ENCODE measurements at places on chromosomes 1 and 21.

DNA sequence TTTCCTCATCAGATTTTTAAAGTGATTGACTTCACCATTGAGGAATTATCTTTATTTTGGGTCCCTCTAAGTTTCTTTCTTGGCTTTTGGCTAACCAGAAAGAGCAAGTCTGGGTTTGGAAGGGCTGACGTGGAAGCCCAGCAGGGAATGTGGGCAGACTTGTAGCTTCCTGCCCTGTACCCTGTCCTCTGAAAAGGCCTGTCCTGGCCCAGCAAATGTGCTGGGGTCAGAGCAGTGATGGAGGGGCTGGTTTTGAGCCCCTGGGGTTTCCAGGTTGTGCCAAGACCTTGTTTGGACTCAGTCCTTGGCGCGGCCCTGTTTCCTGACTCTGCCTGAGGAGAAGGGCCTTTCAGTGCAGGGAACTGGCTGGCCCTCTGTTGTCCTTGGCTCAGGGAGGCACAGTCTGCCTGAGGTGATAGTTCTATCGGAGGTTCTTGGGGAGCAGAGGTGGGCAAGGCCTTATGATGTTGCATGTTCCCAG, 72.1 kb downstream of the UCK2 start:
- DNase-seq: peak; percentile 48

DNA sequence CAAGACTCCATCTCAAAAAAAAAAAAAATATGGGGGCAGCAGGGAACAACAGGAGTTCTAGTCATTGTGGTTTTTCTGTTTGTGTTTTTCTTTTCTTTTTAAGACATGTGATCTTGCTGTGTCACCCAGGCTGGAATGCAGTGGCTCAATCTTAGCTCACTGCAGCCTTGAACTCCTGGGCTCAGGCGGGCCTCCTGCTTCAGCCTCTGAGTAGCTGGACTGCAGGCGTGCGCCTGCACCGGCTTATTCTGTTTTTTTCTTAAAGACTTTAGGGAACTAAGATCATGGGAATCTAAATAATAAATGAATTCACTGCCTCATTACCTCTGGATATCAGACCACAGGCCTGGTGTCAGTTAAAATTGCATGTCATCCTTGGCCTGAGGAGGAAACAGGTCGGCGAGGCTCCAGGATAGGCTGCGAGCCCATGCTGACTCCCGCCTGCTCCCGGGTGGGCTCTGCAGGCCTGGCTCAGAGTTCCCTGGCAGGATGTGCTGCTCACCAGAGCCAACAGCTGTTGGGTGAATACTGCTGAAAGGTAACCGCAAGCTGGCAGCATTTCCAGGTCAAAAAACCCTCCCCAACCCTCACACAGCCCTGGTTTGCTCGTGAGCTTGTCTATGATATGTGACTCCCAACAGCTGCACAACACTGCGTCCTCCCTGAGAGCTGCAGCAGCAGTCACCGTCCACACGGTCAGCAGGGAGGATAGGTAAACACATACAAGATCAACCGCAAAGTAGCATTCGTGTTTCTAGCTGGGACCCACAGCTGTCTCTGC, 58.1 kb downstream of the SCCPDH start:
- peak; percentile 84 for DNase-seq

GRCh38 chr1:200550367-200550766, 70.2 kb downstream of the KIF14 start:
- DNase-seq: peak; percentile 15

GRCh38 chr1:94383966-94384408, 34.2 kb upstream of the ABCD3 start:
- DNase-seq: peak; percentile 7

GRCh38 chr1:226373376-226373775, 34.5 kb downstream of the PARP1 start:
- DNase-seq: no peak

- DNase-seq: no peak
Observed at GRCh38 chr21:45393833-45394638, 10.9 kb upstream of the COL18A1 start.

DNA sequence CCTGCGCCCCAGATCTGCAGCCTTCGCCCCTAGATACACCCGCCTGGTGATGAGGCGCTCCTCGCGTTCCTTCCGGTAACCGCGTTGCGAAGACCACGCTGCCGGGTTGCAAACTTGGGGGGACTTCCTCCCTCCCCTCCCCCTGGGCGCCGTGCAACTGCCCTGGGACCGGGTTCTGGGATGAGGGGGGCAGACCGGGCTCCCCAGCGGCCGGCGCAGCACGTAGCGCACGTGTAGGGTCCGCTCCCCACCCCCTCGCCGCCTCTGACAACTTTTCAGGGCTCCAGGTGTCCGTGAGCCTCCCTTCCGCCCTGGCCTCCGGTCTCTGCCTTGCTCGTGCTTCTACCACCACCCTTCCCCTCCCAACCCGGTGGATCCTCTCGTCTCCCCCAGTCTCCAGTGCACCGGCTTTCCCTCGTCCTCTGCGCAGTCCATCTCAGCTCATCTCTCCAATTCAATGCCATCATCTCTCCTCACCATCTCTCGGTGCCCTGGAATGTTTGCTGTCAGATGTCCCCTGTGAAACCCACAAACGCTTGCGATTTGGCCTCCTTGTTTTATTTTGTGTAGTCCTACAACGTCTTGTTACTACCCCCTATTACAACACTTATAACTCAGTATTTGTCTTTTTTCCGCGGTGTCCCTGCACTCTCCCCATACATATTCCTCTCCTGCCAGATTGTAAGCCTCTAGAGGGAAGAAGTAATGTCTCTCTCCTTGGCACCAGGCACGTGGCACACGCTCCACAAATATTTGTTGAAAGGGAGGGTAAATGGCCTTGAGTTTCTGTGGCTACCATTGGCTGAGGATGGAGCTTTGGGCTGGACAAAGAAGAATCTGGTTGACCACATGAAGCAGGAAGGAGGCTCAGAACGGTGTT, 782 bp downstream of the PCAT6 start:
- DNase-seq: peak; percentile 56

DNA sequence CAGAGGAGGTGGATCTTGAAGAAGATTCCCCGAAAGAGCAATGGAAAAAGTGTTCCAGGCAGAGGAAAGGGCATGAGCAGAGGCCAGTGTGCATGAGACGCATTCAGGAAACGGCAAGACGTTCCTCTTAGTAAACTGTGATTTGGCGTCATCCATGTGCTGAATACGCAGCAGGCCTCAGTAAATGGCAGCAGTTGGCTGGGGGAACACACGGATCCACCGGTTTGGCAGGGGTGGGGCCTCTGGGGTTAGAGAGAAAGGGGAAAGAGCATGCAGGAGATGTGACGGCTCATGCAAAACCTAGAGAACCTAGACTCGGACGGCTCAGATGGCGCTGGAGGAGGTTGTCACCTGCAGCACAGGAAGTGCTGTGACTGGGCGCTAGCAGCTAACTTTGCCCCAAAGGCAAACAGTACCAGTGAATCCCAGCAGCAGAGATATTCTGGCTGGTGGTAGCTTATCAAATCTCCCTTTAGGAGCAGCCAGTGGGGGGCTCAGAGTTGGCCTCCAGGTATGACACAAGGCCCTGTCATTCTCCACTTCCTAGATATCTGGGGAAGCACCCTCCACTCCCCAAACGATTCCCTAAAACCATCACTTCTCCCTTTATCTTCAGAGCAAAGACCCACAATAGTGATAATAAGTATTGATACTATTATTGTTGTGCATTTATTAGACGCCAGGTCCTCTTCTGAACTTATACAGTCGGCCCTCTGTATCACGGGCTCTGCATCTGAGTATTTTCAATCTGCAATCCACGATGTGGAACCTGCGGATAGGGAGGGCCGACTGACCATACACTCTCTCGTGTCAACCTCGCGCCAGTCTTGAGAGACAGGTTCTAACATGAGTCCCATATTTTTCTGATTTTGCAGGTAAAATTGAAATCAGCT, 7.6 kb downstream of the LAPTM5 start:
- no peak for DNase-seq

DNA sequence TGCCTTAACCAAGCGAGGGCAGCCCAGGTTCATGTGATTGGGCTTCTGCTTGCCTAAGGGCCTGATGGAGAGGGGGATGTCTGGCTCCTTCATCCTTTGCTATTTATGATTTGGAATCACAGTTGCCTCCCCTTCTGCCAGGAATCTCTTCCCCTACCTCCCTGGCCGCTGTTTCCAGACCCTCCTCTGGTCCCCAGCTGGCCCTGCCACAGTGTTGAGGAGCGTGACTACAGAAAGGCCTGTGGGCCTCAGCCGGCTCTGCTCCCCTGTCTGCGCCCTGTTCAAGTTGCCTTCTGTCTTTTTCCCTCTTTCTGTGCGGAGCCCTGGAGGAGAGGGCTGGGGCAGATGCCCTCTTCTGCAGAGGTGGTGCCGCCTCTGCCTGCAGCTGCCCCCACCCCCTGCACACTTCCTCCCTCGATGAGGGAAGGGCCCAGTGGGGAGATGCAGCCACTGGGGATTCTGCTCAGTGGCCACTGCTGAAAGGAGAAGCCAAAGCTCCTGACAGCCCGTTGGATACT, 6.5 kb downstream of the KIAA1614 start:
- no peak for DNase-seq

DNA sequence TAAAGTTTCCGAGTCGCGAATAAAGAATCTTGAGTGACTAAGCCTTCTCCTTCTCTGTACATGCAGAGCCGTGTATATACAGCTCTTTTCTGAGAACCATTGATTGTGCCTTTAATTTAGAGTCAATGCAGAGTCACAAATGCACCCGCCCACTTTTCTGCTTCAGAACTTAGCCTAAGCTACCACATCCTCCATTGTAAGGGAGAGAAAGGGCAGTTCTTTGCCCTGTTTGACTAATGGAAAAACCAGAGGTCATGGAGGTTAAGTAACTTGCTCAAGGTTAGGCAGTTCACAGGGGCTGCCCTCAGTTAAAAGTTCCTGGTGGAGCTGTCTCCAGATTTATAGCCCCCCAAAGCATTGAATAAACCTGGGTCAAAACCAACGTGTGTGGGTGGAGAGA, 139.6 kb downstream of the TOMM20 start:
- peak; percentile 68 for DNase-seq

GRCh38 chr1:76542359-76542758, 324.9 kb upstream of the ST6GALNAC5 start:
- DNase-seq: no peak

GRCh38 chr1:14780271-14780670, 181.8 kb downstream of the KAZN start:
- DNase-seq: peak; percentile 22

DNA sequence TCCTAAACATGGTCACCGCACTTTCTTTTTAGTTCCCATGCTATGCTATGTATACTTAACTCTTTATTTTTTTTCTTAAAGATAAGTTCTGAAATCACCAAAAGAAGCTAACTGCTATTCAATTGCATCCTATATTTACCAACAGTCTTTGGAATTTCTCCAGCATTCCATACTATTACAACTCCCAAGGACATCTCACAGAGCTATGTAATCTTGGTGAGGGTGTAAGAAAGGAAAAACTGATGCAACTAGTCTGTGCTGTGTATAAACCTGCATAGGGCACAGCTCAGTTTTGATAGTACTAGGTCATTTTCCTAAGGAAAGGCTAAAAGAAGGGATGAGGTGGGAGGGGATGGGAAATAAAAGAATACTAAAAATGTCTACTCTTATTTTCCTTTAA, 78.0 kb downstream of the PTPN14 start:
- peak; percentile 82 for DNase-seq

DNA sequence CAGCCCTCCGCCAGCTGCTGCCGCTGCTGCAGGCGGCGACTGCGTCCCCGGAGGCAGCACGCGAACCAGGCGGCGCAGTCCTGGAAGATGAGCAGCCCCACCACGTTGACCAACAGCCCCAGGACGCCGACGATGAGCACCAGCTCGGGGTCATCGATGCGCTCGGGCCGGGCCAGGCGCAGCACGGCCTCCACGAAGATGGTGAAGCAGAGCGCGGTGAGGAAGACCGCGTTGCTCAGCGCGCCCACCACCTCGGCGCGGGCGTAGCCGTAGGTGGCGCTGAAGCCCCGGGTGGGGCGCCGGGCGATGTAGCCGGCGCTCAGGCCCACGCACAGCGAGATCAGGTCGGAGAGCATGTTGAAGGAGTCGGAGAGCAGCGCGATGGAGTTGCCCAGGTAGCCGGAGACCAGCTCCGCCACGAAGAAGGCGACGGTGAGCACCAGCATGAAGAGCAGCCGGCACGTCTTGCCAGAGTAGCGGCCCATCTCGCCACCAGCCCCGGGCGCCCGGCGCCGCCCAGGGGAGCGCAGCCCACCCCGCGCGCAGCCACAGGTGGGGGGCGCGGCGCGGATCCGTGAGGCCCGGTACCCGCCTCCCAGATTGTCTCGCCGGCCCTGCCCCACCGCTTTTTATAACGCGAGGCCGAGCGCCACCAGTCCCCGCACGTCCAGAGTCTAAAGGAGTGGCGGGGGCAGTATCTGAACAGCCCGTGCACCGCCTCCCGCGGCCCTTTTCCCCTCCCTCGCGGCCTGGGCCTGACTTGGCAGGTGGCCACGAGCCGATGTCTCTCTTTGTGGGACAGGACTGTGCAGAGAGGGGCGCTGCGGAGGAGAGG, at the start of gene SLC30A10:
Gene SLC30A10 (minus strand): TSS at position 602 of the 835 bp plus-strand sequence. CDS start 117 bp downstream, at position 485.
- DNase-seq: peak; percentile 2

GRCh38 chr1:20154301-20154831, 15.2 kb downstream of the PLA2G2F start:
- DNase-seq: no peak

- DNase-seq: no peak
Observed at GRCh38 chr21:42307106-42307505, 8.1 kb downstream of the TFF3 start.
